Left ventricle myocardium inferior (tissue), 1 donor: ENCODE measurements at places on chromosomes 3 and 15. TPM values are rescaled to one million over a fixed set of nuclear protein-coding genes. Genes with fewer than 3 reads are reported as not detected.

The SLCO2A1 gene
- total RNA-seq: 18.0 TPM

- no peak for DNase-seq
Observed at GRCh38 chr3:87755852-87756251, 303.0 kb downstream of the CGGBP1 start.

DNA sequence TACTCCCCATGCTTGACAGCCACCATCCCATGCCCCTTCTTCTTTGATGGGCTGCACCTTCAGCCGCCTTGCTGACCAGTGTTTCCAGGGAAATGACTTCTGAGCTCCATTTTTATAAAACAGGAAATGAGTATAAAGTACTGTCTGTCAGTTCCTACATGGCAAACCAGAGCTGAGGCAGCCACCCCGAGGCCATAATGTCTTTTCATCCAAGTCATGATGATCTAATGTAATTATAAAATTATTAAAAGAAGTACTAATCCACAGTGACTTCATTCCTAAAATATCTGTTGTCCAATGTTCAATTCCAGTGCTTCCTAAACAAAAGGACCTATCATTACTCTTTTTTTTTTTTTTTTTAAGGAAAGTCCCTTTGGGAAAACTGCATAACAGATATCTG is 75.2 kb upstream of the HERC1 start:
- DNase-seq: no peak

- DNase-seq: no peak
Observed at GRCh38 chr3:44476181-44476611, 1.3 kb downstream of the ZNF445 start.

DNA sequence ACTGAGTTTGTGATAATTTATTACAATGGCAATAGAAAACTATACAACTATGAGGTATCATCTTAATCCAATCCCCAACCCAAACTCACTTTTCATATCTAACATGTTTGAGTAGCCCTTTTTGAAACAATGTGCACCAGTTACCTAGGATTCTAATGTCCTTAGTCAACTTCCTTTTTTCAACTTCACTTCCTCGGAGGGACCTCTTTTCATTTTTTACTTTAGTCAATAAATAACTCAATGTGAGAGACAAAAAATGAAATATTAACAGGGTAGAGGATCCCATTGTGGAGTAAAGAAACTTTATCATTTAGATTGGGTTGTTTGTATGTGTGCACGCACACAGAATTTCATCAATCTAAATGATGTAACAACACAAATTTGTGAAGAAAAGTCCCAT is 193.6 kb upstream of the LRRC3B start:
- DNase-seq: no peak

GRCh38 chr3:133161656-133162055 is 123.5 kb downstream of the TMEM108 start:
- no peak for DNase-seq

DNA sequence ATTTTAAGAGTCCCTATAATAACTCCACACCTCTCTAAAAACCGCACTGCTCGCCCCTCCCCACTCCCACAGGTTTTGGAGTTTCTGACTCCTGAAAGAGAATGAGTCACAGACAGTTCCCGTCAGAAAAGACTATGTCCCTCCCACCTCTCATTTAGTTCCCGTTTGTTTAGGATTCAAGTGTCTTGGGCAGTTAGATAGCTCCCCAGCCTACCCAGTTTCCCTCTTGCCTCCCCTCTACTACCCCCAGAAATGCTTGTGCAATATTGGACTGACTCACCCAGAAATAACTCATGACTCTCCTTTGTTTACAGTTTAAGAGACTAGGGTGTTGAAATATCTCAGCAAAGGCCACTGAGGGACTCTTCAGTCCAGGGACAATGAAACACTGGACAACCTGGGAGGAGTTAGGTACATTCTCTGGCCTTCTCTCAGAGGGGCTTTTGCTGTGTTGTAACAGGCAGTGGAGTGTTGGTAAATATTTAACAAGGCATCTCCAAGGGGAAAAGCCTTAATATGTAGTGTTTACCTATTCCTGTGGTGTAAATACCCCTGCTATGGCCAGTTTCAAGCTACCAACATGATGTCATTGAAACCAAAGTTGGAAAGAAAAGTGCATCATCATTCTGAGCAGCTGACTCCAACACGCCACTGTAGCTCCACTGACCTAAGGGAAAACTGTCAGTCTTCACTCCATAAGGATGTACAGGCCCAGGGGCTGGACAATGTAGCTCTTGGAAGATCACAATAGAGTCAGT is 96.1 kb upstream of the CHD2 start:
- DNase-seq: peak; percentile 52

GRCh38 chr3:88385090-88385489 is 235.3 kb downstream of the C3orf38 start:
- DNase-seq: no peak

GRCh38 chr15:80055933-80056332 is 3.5 kb upstream of the ZFAND6 start:
- DNase-seq: no peak

GRCh38 chr3:65334045-65334665 is 646.4 kb upstream of the ADAMTS9 start:
- no peak for DNase-seq

GRCh38 chr3:16836505-16837237 is 48.1 kb upstream of the PLCL2 start:
- no peak for DNase-seq

- DNase-seq: no peak
Observed at GRCh38 chr3:146476094-146476740, 6.9 kb upstream of the PLSCR2 start.
